ENCODE measurements at places on chromosomes 6 and 20.

GRCh38 chr20:23823621-23824324 is 2.8 kb downstream of the CST2 start:
- no peak for DNase-seq

DNA sequence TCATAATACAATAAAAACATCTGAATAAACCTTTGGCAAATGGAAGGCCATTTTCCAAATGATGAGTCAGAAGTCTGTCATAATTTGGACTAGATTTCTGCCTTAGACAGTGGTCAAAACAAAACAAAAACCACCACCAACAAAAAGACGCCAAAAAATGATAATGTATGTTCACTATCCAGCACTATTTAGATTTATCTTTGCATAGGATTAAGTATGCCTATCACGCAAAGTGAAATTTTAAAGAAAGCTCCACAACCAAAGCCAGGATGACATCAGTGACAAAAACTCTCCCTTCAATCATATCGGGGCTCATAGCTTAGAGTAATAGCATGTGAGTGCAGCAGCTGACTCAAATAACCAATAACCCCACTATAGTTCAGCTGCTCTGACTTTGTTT is 201.9 kb downstream of the MOXD1 start:
- no peak for DNase-seq

GRCh38 chr20:17169585-17170136 is 57.2 kb upstream of the PCSK2 start:
- DNase-seq = no peak

DNA sequence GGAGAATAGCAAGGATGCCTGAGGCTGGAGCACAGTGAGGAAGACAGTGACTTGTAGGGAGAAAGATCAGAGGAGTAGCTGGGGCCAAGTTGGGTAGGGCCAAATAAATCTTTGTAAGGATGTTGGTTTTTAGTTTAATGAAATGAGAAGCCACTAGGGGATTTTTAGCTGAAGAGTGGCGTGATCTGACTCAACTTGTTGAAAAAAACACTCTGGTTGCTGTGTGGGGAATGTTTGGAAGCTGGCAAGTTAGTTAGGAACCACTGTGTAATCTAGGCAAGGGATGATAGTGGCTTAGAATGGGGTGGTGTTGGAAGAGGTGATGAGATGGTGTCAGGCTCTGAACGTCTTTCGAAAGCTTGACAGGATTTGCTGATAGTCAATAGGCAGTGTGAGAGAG is 176.1 kb upstream of the HDDC2 start:
- DNase-seq = no peak

DNA sequence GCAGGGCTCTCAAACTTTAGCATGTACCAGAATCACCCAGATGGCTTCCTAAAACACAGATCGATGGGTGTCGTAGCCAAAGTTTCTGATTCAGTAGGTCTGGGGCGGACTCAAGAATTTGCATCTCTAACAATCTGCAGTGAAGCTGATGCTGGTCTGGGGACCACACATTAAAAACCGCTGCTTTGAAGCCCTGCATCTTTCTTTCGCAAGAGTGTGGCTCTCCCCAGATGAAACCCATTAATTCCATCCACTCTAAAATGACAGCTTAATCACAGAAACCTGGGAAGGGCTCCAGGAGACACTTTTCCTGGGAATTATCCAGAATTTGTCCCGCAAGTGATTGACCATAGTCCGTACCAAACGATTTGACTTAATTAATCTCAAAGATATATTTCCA is 319.8 kb upstream of the PLCB4 start:
- no peak for DNase-seq

GRCh38 chr20:36439040-36439730 is 102.1 kb upstream of the MYL9 start:
- peak; percentile 29 for DNase-seq

GRCh38 chr20:14919501-14920081 is 582.2 kb upstream of the FLRT3 start:
- no peak for DNase-seq

DNA sequence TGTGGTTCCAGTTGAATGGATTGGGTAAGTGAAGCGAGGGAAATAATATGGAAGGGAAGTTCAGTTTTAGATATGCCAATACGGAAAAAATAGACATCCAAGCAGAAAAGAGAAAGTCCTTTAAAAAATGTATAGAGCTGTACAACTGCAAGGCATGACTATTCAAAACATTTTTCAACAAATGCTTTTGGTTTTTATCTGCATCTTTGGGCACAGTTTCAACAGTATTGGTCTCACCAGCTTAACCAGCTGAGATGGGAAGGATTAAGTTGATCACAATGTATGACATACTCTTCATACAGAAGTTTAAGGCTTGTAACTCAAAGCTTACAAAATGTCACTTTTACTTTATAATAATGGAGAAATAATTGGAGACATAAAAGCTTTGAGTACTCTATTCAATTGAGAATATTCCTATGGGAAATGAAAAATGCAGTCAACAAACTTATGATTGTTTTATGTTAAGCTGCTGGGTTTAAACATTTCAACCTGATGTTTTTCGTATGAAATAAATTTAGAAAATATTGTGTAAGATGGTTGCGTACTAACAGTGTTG is 16.3 kb upstream of the UTRN start:
- DNase-seq = no peak

- peak; percentile 29 for DNase-seq
These were observed 1.2 kb downstream of the AKAP12 start for GRCh38 chr6:151240791-151241642.

- no peak for DNase-seq
These were observed 19.3 kb downstream of the PLCB1 start for GRCh38 chr20:8151372-8151771.
